ENCODE measurements at places on chromosomes 7 and 10.

DNA sequence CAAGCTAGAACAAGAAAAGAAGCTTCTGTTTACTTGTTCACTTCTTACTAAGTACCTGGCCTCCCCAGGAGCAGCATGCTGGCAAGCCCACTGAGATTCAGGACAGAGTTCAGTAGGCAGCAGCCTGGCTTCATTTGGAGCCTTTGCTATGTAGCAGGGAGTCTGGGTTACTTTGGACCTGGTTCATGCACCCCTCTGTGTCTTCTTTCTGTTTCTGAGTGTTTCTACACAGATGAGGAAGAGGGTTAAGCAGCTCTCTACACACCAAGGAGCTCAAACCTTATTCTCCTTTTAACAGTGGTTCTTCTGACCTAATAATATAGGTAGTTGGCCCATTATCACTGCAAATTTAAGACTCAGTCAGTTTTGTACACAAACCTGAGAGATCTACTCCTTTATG is 152.9 kb downstream of the ARID5B start:
- peak; percentile 10 for ATAC-seq

- no peak for ATAC-seq
These were observed 133.1 kb upstream of the ADAM12 start for GRCh38 chr10:126521399-126521798.

DNA sequence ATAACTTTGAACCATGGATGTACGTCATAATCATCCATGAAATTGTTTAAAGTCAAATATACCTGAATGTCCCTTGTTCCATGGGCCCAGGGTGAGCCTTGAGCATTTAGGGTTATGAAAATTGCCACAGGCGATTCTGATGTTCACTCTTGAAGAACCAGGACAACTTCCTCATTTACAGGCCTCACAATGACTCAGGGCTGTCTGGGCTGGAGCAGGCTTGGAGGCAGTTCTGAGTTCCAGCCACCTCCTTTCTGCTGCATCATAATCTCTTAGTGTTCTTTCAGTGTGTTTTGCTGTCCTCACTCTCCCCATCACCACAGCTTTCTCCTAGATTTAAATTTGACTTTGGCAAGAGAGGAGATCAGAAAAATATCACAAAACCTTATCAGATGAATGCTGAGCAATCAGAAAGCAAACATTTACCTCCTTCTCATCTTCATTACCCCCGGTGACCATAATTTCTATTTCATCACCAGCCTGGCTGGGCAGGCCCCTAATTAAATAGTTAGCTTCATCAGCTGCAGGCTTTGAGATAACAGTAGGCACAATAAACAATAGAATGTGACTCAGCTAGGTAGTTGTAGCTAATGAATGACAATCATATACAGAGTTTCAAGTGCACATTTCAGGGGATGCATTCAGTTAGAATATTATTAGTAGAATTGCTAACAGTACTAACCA is 571.0 kb downstream of the SH2D4B start:
- ATAC-seq = no peak

DNA sequence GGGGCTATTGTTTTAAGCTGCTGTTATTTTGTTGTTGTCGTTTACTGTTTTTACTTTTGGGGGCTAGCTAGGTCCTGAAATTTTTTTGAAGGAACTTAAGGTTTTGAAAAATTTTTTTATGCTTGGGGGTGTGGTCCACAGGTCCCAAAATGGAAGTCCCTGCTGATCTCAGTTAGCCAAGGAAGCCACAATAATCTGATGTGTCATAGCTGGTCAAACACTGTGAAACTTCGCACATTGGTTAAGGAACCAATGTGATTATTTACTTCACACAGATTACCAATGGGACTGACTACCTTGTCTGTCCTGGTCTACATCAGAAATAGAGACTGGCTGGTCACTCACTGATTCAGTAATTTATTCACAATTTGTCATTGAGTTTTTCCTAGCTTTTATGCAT is 29.5 kb upstream of the HYCC1 start:
- ATAC-seq = peak; percentile 68

DNA sequence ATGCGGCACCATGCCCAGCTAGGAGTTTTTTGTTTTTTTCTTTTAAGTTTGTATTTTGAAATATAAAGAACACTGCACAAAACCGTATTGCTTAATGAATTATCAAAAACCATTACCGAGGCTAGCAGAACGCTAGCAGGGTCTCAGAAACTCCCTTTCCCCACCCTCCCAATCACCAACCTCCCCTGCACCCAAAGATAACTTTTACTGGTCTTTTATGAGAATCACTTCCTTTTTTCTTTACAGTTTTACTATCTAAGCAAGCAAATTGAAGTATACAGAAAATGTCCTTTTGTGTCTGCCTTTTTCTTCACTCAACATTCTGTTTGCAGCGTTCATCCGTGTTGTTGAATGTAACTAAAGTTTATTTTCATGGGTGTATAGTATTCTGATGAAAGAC is 13.4 kb downstream of the HIP1 start:
- ATAC-seq = no peak

GRCh38 chr10:104688251-104689042 is 47.4 kb downstream of the SORCS3 start:
- no peak for ATAC-seq
